ENCODE measurements at places on chromosomes 16 and 17.

DNA sequence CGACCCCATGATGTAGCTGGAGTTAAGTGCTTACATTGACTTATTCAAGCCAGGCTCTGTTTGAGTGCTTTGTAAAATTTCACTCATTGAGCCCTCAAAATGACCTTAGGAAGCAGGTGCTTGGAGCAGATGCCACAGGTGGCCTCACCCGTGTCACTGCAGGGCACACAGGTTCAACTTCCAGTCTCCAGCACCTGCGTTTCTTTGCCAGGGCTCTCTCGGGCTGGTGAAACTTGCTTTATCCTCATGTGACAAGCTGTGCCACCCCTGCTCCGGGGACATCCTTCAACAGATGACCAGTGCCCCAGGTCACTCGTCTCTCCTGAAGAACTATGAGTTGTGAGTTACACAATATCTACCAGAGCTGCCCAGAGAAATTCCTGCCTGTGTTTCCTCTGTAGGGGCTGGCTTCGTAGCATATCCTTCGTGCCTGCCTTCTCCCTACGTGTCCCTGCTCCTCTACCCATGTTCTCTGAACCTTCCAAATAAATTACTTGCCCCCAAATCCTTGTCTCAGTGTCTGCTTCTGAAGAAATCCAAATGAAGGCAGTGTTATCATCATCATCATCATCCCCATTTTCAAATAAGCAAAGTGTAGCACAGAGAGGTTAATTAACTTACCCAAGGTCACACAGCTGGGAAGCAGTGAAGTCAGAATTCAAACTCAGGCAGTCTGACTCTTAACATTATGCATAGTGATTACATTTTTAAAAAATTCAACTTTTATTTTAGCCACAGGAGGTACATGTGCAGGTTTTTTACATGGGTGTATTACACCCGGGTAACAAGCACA is 352.5 kb downstream of the NPIPA8 start:
- DNase-seq, result no peak

GRCh38 chr16:4051591-4051990 is 64.7 kb downstream of the ADCY9 start:
- no peak for DNase-seq

DNA sequence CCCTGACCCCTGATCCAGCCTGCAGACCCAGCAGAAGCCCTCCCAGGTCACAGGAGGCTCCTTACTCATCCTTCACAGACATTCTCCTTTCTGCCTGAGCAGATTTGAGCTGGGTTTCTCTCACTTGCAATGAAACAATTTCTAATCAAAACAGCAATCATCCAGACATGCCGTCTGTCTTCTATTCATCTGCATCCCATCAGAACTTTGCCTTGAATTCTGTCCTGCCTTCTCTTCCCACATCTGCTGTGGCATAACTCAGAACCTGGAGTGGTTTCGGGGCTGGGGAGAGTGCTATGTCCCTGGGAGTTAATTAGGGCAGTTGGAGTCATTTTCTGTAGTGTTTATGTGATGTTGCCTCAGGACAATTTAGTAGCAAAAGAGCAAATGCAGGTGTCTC is 278.6 kb downstream of the CBLN1 start:
- DNase-seq, result no peak

DNA sequence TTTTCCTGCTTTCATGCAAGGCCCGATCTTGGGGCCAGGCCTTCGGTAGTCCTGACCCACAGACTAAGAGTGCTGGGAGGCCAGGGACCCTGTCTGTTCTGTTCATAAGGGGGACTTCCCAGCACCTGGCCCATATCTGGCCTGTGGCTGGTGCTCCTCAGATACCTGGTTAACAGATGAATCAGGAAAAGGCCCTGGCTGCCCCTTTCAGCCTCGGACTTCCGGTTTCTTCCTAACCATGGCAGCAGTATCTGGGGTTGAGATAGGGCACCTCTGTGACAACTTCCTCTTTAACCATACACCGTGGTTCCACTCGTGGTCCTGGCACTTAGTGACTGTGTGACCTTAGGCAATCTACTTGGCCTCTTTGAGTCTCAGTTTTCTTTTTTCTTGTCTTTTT is 18.4 kb downstream of the PLCG2 start:
- DNase-seq, result peak; percentile 20

DNA sequence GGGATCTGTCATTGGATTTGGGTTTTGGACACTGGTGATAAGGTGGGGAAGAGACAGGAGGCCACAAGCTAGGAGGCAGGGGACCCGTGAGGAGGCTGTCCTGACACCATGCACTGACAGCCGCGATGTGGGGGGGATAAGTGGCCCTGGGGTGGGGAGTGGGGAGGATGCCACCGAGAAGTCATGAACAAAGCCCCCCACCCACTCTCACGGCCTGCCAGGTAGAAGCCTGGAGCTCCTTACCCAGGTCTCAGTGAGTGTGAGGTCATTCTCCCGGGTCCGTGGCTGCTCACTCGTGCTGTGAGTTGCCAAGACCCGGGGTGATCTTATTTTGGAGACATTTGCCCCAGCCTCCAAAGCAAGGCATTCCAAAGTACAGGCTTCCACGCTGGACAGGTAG is 165.9 kb upstream of the TNRC6C start:
- DNase-seq, result no peak

- DNase-seq, result no peak
Observed at GRCh38 chr17:76267051-76267576, 2.0 kb downstream of the UBALD2 start.

GRCh38 chr16:22198547-22199293 is 7.4 kb upstream of the EEF2K start:
- DNase-seq, result no peak

DNA sequence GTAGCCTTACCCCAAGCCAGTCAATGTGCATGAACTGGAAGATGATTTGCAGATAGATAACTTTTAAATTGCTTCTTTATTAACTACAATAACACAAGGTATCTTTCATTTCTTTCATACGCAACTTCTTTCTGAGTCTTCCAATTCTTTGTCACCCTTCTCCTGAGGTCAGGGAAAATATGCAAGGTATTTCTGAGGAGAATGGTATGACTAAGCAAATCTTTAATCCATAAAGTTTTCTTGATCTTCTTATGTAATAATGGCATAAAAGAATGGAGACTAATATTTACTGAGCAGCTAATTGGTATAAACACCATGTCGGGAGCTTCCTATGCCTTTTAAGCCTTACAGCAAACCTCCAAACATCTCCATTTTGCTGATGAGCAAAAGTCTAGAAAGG is 438.9 kb downstream of the KCNJ2 start:
- no peak for DNase-seq

DNA sequence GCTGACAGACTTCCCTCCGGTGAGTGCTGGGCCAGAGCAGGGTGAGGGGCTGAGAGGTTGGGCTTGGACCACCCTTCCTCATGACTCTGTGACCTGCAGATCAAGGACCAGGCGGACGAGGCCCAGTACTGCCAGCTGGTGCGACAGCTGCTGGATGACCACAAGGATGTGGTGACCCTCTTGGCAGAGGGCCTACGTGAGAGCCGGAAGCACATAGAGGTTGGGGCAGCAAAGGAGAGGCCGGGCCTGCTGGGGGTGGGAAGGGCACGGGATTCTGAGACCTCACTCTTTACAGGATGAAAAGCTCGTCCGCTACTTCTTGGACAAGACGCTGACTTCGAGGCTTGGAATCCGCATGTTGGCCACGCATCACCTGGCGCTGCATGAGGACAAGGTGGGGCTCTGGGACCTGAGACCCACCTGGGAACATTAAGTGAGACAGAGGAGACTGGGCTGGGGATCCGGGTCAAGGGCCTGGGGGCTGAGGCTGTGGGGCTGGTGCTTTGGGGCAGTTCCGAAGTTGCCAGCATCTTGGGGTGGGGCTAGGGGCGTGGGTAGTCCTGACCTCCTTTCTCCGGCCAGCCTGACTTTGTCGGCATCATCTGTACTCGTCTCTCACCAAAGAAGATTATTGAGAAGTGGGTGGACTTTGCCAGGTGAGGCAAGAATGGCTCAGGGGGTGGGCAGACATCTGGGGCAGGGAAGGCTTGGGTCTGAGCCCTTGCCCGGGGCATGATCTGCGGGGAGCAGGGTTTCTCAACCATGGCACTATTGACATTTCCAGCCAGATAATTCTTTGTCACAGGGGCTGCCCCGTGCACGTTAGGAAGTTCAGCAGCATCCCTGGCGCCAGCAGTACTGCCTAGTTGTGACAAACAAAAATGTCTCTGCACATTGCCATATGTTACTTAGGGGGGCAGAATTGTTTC is 2.2 kb downstream of the BCKDK start:
- no peak for DNase-seq

DNA sequence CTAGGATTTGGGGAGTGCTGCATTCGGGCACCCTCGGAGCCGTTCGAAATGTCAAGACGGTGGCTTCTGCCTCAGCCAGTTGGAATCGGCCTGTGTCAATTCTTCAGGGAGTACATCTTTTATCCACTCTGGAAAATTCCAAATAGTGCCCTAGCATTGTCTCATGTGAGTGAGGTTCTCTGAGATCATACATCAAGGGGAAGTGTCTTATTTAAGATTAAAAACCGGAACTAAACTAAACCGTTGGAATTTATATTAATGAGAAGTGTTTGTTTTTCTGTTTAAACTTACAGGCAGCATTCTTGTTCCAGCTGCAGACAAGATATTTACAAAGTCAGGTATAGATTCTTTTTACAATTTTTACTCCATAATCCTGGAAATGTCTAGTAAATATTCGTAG is 56.8 kb downstream of the SLC47A1 start:
- DNase-seq, result no peak

- no peak for DNase-seq
Observed at GRCh38 chr16:694187-694862, 4.1 kb upstream of the WDR24 start.

GRCh38 chr17:33369149-33369548 is 76.1 kb upstream of the ASIC2 start:
- no peak for DNase-seq

GRCh38 chr17:42898147-42898811 is 2.3 kb upstream of the G6PC1 start:
- DNase-seq, result no peak

- no peak for DNase-seq
Observed at GRCh38 chr16:84228256-84228838, 11.5 kb downstream of the KCNG4 start.

- no peak for DNase-seq
Observed at GRCh38 chr17:18040261-18040858, 1.2 kb downstream of the GID4 start.

DNA sequence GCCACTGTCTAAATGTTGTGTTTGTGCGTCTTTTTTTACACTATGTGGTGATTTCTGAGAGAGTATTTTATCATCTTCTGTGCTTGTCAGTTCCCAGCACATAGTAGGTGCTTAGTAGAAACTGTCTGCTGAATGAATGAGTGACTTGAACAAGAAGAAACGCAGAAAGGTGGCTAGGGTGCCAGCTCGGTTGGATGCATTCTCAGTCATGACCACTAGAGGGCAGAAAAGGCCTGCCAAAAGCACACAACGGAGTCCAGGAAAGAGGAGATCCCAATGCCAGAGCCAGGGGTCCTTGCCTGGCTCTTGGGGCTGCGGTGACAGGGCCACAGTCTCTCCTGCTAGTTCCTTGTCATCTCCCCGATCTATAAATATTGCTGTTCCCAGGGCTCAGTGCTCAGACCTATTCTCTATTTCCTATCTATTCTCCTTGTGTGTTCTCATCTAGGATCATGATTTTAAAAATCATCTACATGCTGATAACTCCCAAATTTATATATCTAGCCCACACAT is 57.3 kb upstream of the CCL1 start:
- DNase-seq, result peak; percentile 69

GRCh38 chr17:3596804-3597464 is 12.3 kb downstream of the TRPV1 start:
- DNase-seq, result no peak

DNA sequence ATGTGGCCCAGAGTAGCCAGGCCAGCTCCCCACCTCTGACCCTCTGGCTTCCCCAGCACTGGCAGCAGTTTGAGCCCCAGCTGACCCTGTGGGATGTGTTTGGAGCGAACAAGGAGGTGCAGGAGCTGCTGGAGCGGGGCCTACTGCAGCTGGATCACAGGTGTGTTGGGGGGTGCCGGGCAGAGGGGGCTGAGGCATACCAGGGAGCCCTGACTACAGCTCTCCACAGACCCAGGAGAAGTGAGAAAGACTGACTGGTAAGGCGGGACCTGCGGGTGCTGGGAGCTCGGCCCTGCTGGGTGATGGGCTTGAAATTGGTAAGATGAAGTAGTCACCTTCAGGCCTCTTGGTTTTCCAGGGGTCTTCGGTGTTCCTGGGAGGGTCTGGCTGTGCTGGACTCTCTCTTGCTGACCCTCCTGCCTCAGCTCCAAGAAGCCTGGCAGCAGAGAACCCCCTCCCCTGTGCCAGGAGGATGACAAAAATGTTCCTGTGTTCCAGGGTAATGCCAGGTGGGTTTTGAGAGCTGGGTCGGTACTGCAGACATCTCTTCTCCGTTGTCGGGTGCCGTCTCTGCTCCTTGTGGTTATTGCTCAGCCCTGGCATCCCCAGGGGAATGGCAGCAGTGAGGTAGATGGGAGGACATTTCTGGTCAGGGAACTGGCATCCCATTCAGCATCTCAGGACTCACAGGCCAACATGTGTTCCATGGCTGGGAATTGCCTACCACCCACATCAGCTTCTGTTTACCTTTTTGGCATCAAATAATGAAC is 5.9 kb downstream of the RSAD1 start:
- no peak for DNase-seq

- no peak for DNase-seq
Observed at GRCh38 chr17:71572343-71572742, 548.5 kb upstream of the SOX9 start.

GRCh38 chr16:1579214-1579613 is 32.7 kb downstream of the IFT140 start:
- DNase-seq, result peak; percentile 17

DNA sequence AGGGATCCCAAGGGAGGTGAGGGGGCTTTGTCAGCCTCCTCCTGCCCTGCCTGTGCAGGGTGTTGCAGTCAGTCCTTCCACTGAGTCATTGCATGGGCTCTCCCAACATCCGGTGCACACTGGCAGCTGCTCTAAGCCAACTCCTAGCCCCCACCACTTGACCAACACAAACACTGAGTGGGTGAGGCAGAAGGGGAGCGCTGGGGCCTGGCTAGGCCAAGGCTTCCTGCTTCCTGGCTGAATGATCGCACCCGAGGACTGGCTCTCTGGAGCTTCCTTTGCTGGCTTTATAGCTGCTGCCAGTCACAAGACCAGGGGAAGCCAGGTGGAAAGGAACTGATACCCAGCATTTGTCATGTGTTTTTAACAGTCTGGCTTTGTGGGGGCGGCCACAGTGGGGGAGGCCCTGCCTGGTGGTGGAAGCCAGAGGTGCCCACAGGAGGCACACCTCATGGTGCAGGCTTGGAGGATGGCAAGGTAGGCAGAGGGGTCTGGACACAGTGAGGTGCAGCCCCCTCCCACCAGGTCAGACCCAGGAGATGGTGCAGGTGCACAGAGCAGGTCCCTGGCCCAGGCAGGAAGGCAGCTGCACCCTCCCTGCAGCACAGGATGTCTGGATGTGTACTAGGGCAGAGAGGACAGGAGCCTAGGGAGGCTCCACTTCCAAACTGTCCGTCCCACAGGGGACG is 6.8 kb downstream of the MPG start:
- DNase-seq, result peak; percentile 16

All from CD4-positive, alpha-beta T cell treated with Interleukin-12 subunit alpha and Interleukin-12 subunit beta, for 1 hour (primary cell).